ENCODE measurements at places on chromosomes 6 and 20. TPM values are rescaled to one million over a fixed set of nuclear protein-coding genes. Genes with fewer than 3 reads are reported as not detected.

The TCF15 gene
- not detected for total RNA-seq

The WFDC5 gene
- not detected for total RNA-seq

The RIPOR2 gene
- total RNA-seq, result 443 TPM

The ACTL10 gene
- total RNA-seq, result 6.1 TPM

The ZFAND3 gene
- total RNA-seq, result 35.7 TPM

The C20orf204 gene
- total RNA-seq, result 9.5 TPM

The SRMS gene
- not detected for total RNA-seq

The KCTD20 gene
- 30.8 TPM for total RNA-seq

The C6orf58 gene
- total RNA-seq, result not detected
